NCI-H526 (cell line): ENCODE measurements at places on chromosomes 6 and 20.

GRCh38 chr20:61414455-61414991, 162.5 kb downstream of the CDH4 start:
- DNase-seq, result no peak

GRCh38 chr20:2524709-2525506, 11.5 kb upstream of the TMC2 start:
- peak; percentile 77 for DNase-seq

DNA sequence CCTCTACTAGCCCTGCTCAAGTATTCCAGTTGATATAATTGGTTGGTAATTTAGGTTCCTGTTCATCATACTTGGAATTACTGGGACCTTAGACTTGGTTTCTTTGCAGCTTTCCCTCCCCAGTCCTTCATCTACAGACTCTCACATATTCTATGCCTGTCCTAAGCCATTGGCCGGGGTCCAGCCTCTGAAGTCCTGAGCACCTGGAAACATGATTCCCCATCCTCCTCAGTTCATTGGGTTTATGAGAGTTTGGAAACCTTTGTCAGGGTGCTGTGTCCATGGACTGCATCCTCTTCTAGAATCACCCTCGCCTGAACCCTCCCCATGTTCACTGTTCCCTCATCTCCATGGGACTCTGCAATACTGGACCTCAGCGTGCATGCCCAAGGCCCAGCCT, 8.8 kb downstream of the GSTA2 start:
- DNase-seq, result no peak

DNA sequence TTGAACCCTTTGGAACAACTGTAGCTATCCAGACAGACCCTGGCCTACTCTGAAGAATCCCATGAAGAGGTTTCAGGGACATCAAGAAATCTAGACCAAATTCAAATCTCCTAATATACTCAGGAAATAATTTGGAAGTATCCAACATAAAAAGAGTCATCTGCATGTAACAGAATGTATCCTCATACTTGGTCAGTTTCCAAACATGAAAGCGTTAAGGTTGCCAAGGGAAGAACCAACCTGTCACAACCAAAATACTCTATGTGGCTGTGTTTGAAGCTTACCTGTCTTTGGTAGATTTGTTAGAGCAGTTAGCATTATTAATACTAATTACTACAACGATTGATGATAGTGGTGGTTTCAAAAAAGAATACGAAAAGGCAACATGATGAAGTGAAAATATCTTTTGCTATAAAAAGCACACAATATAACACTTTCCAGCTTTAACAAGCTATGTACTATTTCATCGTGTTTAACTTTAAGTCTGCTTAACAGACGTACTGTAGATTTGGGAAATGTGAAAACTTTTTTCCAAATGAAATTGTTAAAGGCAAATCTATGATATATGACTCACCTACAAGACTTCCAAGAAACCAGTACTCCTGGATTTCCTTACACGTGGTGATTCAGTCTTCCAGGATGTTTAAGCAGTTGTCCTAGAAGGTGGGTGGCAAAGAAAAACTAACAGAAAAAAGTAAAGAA, 46.6 kb upstream of the ENPP1 start:
- DNase-seq, result no peak

GRCh38 chr6:48476257-48476656, 365.3 kb upstream of the PTCHD4 start:
- no peak for DNase-seq

DNA sequence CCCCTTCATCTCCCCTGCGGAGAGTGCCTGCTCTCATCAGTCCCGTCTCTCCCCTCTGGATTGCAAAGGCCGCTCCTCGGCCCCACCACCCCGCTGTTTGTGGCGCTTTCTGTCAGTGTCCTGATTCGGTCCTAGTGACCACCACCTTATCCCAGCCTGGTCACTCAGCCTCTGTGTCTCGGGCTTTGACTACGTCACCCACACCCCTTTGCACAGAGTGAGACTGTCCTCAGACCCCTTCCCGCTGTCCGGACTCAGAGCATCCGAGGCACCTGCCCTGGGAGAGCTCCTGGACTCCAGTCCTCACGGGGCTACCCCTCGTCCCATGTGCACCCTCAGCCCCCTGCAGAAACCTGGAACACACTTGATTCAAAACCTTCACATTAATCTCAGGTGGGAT, 380.2 kb downstream of the TAF4 start:
- no peak for DNase-seq

- peak; percentile 46 for DNase-seq
Measured at GRCh38 chr20:37267667-37268313, 6.2 kb upstream of the GHRH start.

- DNase-seq, result peak; percentile 47
Measured at GRCh38 chr20:53773792-53774401, 180.3 kb upstream of the ZNF217 start.

- DNase-seq, result no peak
Measured at GRCh38 chr6:13235339-13235738, 93.0 kb downstream of the TBC1D7 start.

DNA sequence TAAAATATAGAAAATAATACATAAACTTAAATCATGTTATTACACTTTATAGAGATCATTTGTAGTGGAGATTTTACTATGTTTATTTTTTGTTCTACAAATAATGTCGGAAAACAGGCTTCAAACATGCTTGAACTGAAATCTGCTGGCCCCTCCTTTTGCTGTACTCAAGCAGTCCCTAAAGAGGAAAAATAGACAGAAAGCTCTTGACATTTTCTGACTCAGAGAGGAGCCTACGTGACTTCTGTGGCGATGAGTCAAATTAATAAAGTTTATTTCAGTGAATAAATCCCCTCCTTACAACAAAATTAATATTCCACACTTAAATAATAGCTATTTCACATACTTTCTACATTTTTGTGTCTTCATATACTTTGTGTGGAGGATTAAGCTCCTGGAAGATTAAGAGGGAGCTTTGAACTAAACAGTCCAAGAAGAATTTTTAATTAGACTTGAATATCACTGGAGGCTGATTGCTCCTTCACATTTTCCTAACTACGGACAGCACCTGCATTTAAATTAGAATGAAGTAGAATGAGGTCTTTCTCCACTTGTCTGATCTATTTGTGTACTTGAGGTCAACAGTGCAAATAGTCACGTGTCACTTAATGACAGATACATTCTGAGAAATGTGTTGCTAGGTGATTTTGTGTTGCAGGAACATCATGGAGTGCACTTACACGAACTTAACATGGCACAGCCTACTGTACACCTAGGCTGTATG, 1.7 kb upstream of the TREM1 start:
- DNase-seq, result peak; percentile 94

- DNase-seq, result peak; percentile 97
Measured at GRCh38 chr20:43191946-43192863, 2.5 kb upstream of the PTPRT start.

DNA sequence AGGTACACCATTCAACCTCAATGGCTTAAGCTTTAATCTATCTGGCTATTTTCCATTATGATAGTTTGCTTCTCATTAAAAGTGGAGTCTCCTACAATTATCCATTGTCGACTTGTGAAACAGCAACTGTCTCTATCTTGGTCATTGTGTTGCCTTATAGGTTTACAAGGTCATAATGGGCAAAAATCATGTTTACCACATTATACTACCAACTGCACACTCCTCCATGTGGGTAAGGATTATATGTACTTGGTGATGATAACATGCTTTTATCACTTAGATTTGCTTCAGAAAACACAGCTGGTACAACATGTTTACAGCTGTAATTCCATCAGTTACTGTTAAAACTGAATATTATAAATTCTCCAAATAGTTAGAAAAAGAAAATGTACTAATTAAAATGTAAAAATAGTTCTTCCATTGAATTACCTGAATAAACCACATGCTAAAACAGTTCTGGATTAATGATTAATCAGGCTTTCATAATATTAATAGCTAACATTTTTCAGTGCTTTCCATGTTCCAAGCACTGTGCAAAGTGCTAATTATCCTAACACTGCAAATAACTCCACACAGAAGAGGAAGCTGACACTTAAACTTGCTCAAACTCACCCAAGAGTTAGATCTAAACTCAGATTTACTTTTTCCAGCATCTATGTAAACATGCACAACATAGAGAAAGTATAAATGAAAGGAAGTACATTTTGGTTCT, 96.7 kb downstream of the OGFRL1 start:
- DNase-seq, result peak; percentile 23

- DNase-seq, result no peak
Measured at GRCh38 chr6:152244998-152245630, 392.0 kb downstream of the SYNE1 start.

DNA sequence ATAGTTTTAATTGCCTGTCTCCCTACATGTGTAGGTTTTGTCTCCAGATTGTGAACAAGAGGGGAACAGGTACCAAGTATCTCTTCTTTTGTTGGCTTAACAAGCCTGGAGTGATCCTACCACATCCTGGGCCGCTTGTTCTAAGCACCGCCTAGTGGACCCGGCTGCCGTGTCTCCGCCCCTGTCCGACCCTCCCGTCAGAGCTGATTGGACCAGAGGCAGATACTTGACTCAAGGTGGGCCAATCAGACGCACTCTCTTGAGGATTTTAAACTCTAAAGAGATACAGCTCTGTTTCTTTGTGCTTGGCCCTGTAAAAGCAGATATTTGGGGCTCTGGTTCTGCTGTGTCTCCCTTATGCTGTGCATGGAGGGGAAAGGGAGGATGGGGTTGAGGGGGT, 68.2 kb downstream of the PRDM1 start:
- no peak for DNase-seq

GRCh38 chr20:25053255-25054031, 4.5 kb downstream of the ACSS1 start:
- DNase-seq, result no peak

DNA sequence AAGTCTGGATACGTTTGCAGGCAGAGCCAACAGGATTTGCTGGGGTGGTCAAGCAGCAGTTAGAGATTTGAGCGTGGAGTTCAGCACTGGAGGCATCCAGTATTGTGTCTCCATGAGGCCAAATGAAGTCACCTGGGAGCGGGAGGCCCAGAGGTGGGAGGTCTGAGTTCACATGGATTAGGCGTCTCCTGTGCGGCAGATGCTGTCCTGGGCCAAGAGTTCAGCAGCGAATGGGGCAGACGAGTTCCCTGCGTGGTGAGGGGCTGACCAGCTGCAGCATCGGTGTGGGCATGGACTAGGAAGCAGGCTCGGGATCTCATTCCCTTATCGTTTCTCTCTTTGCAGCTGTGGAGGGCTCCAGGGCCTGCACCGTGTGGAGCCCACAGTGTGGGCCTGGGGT, 66.2 kb downstream of the BCAS4 start:
- DNase-seq, result no peak

DNA sequence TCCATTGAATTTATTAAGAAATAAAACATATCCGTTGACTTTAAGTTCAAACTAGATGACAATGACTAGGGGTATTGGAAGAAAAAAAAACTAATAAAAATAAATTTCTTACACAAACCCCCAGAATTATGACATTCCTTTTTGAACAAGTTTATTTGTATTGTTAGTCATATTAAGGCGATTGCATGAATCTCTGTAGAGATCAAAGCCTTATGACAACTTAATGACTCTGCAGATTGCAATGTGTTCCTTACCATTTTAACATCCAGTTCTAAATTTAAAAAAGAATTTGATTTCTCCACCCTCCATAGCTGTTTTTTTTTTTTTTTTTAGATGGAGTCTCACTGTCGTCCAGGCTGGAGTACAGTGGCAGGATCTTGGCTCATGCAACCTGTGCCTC, 189.8 kb upstream of the CEP162 start:
- no peak for DNase-seq

- DNase-seq, result no peak
Measured at GRCh38 chr20:8720089-8720488, 348.8 kb upstream of the PLCB4 start.

GRCh38 chr6:147418523-147418922, 90.0 kb upstream of the SAMD5 start:
- no peak for DNase-seq

DNA sequence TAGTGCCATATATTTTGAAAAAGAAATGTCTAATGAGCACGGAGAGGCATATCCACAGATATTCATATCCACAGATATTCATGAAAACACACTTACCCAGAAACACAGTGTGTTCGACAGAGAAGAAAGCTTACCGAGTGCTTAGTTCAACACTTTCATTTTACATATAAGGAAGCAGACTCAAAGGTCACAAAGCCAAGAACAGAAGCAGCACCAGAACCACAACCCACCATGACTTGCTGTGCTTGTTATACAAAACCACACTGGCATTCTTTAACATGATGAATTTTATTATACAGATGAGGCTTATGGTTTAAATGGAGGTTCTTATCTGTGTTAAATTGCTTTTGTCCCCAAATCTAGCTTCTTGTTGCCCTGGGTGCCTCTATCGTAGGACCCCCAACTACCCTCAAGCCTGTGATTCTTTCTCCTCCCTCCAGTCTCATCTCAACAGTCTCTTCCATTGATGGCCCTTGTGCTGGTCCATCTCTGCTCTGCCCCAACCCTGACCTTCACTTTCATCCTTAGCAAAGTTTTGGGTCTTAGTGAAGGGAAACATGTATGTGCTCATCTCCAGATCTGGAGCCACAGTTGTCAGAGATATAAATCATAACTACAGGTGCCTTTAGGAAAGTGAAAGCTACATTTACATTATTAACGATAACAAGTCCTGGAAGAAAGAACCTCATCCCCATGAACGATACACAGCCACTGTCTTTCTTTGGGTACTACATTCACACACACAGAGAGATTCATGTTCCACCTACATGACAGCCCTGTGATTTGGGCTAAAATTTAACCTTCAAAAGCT, 40.0 kb downstream of the SF3B5 start:
- no peak for DNase-seq
